ENCODE measurements at places on chromosomes 4 and X. TPM values are rescaled to one million over a fixed set of nuclear protein-coding genes. Genes with fewer than 3 reads are reported as not detected.

- DNase-seq: no peak
These were observed 46.8 kb upstream of the CLDN24 start for GRCh38 chr4:183369073-183369472.

GPR82 gene
- not detected for total RNA-seq

DNA sequence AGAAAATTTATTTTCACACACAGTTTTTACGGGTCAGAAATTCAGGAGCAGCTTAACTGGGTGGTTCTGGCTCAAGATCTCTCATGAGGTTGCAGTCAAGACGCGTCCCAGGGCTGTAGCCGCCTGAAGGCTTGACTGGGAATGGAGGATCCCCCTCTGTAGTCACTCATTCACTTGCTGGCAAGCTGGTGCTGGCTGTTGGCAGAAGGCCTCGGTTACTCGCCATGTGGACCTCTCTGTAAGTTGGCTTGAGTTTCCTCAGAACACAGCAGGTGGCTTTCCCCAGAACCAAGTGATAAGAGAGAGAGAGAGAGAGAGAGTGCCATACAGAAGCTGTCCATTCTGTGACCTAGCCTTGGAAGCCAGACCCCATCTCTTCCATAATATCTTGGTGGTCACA is 132.8 kb downstream of the DCLK2 start:
- DNase-seq: no peak

DNA sequence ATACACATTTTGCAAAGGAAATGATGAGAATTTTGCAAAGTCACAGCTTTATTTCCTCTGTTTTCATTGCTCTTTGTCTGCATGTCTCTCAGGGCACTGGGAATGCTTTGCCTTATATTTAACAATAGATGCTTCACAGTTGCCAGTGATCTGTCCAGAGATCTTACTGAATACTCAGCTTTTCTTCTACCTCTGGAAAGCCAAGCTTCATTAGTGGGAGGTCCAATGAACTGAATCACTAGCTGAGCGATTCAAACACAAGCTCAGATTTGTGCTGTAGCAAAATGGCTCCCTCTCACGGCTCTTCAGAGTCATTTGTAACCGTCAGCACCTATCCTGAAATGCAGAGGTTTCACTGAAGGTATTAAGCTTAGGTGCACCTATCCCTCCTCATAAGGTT is 138.9 kb downstream of the DCLK2 start:
- DNase-seq: no peak

RPA4 gene
- total RNA-seq: 0.23 TPM

GRCh38 chr4:147768113-147768512 is 36.2 kb downstream of the ARHGAP10 start:
- no peak for DNase-seq

DNA sequence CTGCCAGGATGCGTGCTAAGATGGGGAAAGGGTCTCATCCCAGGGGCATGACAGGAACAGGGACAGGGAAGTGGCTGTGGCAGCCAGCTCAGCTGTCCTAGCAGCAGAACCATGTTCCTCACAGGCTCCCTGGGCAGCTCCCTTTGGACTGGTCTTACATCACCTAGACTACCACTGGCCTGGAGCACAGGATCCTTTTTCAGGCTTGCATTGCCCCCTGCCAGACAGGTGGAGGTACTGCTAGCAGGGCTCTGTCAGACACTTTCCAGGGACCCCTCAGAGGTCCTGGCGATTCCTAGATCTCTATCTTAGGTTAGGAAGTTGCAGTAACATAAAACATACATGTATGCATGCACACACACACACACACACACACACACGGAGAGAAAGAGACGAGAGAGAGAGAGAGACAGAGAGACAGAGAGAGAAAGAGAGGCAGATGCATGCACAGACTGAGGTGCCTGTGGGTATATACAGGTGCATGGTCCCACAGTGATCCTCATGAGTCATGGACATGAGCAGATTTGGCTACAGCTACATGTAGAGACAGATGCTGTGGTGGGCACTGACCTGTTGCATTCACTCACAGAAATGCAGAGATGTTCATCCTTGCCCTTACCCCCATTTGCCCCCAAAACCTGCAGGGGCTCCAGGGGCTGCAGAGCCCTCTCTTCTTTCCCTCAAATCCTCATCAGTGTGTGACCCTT is 63.6 kb downstream of the STARD8 start:
- DNase-seq: no peak

HGFAC gene
- total RNA-seq: 0.59 TPM

GRCh38 chrX:40003428-40004245 is 94.1 kb downstream of the BCOR start:
- no peak for DNase-seq

RAB9B gene
- total RNA-seq: 0.62 TPM

FRYL gene
- total RNA-seq: 47.5 TPM

DNA sequence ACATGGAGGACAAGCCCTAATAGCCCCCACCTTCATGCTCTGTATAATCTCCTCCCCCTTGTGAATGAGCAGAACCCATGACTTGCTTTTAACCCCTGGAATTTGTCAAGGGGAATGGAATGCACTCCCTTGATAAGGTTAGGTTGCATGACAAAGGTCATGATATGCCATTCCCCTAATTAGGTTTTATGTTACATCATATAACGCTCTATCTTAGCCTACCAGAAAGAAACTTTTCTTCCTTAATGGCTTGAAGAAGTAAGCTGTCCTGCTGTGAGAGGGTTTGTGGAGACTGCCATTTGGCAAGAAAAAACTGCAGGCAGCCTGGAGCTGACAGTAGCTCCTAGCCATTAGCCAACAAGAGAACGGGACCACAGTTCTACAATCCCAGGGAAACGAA is 399.8 kb upstream of the MAD2L1 start:
- DNase-seq: no peak

TEX13B gene
- total RNA-seq: not detected

DNA sequence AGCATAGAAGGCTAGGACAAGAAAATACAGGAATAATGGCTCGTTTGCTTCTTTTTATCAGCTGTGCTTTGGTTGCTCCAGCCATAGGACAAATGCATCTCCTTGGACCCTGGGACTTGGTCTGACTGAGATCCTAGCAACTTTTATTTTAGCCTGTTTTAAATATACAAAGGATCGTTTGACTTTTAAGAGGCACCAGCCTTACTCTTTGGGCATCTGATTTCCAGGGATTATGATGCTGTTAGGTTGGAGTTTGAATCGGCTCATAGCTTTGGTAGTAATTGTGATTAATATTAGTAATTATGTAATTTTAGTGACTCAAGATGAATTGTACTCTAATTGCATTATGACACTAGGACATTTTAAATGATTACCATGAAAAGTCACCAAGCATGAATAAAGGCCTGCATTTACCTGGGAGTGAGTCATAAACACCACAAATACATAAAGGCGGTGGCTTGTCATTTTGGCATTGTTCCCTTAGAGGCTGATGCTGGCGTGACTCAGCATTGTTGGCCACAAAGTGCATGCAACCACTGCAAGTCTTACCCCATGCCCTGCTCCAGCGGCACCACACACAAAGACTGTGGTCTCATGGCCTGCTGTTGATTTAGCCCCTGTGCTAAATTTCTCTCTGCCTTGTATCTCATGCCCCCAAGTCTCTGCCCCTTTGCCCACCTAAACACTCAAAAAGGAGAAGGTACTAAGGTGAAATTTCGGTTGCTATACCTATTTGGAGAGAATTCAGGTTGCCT is 12.4 kb downstream of the GPAT3 start:
- DNase-seq: peak; percentile 96

DNA sequence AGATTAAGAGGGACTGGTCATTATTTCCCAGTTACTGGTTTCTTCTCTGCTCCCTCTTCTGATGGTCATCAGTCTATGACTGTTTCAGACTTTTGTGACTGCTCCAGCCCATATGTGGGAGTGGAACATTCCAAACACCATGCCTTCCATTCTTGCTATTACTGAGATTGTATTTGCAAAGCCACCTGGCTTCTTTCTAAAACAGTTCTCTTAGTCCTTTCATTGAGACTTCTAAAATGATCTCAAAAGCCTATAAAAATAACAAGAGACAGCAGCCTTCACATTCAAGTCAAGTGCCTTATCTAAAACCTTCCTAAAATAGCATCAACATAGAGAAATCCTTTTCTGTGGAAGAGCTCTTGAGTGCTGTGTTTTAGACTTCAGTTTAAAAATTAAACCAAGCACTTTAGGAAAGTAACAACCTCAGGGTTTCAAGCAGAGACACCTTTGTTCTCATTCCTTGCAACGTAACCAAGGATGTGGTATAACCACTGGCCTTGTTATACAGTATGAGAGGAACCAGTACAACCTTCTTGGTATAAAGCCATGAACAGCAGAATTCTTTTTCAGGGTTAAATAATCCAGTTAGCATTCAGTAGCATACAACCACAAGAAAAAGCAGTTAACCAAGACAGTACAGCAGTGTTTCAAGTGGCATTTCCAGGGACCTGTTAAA is 97.1 kb downstream of the NFKB1 start:
- no peak for DNase-seq

DNA sequence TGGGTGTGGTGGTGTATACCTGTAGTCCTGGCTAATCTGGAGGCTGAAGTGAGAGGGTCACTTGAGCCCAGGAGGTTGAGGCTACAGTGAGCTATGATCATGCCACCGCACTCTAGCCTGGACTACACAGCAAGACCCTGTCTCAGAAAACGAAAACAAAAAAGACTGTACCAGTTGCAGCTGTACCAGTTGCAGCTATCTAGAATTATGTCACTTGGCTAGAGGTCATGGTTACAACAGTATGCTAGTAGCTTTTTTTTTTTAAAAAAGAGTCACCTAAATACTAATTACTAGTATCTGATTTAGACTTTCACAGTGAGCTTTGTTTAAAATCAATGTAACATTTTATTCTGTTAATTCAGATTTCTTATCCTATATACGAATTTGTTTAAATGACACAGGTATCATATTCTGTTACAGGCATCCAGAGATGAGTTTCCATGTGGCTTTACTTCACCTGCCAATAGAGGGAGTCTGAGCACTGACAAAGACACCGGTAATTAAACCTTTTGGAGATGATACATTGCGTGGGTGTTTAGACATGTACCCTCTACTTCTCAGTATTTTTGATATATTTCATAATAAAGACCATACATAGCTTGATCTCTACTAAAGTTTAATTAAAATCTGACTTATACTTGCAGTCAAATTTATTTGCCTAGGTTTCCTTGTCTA is 100.2 kb upstream of the IL13RA1 start:
- DNase-seq: no peak

- no peak for DNase-seq
These were observed 38.7 kb downstream of the DCHS2 start for GRCh38 chr4:154452798-154453346.

- DNase-seq: no peak
These were observed 12.8 kb upstream of the ASMTL start for GRCh38 chrX:1465286-1466231.

Measured in Panc1 (cell line).